ENCODE measurements at places on chromosomes 7 and 10.

DNA sequence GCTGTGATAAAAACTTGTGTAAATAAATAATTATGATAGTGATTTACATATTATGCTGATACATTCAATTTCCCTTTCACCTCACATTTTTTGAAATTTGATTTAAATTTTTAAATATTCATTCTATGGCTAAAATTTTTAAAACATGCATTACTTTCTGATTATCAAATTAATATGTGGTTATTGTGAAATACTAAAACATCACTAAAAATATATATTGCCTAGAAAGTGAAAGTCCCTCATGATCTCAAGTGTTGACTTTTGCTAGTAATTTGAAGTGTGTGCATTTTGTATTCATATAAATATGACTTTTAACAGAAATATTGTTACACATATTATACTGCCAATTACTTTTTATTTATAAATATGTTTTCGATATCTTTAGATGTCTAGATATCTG, 3.1 kb downstream of the LRRC72 start:
- no peak for DNase-seq

DNA sequence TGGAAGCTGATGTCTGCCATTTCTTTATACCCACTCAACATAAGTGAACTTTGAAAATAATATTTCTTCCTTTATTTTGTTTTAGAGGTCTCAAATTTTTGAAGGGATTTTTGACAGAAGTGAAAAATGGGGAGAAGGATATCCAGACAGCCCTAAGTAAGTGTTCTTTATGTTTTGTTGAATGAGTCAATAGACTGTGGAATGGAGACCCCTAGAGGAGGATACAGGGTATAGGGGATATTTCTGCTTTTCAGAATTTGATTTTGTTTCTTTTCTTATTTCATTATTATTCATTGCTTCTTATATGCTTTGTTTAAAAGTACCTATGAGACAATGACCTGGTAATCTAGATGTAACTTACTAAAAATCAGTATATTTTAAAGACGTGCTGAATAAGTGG, 34.4 kb downstream of the PLEKHA8 start:
- DNase-seq: peak; percentile 27

GRCh38 chr7:129877146-129877792, 75.5 kb downstream of the UBE2H start:
- DNase-seq: no peak

GRCh38 chr10:126324826-126325225, 63.5 kb downstream of the ADAM12 start:
- no peak for DNase-seq

DNA sequence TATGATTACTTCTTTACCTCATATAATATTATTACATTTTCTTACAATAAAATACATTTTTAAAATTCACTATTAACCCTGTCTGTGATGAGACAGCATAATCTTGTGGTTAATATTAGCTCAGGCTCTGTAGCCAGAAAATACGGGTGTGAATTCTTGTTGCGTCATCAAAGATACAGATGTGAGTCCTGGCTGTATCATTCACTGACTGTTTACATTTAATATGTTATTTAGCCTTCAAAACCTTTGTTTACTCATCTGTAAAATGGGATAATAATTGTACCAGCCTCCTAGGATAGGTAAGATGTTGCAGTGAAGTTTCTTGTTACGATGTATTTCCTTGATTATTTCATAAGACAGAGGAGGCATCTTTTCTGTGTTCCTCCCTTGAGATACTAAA, 184.7 kb upstream of the PRPS1L1 start:
- DNase-seq: no peak

Data from CD4-positive, alpha-beta T cell treated with Interferon alpha-2 for 1 hour (primary cell).